NCI-H1092 (cell line): ENCODE measurements at places on chromosomes 5 and 9.

DNA sequence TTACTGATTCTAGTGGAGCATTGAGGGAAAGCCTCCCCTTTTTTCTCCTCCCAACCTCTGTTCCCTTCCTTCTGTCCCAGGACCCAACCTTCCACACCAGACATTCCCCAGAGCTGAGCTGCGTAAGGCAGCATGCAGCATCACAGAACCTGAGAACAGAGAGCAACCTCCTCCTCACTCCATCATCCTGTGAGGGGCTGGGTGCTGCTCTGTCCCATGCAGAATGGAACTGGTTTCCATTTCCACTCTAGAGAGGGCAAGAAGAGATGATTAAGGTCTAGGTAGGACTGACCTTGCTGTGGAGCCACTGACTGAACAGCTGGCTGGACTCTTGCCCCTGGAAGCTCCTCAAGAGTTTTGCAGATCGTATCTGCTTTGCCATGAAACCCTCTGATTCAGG lies 30.1 kb upstream of the IL7R start:
- no peak for DNase-seq

GRCh38 chr5:93532370-93532769 lies 48.6 kb downstream of the NR2F1-AS1 start:
- no peak for DNase-seq

DNA sequence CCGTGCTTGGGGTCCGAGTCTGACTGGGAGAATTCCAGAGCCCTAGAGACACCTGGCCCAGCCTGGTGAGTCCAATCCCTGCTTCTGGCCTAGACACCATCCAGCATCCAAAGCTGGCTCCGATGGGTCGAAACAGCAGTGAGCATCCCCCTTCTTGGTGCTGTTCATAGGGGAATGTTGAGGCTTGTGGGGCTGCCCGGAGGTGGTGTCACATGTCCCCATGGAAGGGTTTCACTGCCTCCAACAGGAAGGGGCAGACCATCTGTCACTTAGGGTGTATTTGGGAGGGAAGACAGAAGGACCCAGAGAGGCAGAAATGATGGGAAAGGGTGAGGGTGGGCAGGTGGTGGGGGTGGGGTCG lies 13.9 kb downstream of the C9orf50 start:
- DNase-seq, result no peak

DNA sequence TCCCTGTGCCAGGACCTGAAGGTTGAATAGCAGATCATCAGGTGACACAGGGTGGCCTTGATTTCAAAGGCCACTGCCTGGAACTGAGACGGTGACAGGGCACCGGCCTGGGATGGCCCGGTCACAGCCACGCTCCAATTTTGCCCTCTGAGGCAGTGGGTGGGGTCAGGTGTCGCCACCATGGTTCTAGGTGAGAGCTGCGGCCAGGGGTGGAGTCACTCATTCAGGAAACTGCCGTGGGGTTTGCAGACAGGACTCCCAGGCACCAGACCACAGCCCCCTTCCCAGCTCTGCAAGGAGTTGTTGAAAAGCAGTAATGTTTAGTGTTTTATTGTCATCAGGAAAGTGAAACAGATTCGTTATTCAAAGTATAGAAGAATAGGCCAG lies 17.3 kb upstream of the RNU6ATAC start:
- DNase-seq, result no peak

DNA sequence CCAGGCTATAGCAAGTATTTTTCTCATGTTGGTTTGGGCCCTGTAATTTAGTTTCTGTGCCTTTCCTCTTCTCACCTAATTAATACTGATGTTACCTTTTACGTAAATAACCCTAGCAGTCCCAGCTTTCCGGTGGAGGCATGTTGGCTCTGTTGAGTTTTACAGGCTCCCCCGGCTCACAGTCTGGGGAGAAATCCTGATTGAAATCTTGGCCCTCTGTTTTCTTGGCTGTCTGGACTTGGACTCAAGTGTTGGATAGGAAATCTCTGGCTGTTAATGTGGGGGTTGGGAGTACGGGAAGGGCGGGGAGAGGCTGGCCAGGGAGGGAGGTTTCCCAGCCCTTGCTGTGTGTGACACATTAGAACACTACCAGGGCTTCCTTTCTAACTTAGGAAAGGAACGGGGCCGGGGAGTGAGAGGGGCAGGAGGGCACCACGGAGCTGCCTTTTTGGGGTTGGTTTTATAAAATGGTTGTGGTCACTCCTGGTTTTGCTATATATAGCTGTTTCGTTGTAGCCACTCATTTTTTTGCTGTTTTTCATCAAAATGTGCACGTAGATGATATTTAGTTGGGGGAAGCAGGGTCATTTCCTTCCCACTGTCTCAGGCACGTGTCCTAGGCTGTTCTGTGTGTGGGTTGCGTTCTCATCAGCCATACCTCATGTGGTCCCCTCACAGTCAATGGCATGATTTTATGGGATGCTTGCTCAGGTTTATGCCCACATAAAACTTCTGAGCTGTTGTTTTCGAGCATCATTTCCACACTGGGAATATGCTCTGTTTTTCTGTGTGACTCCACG lies 11.0 kb downstream of the TRIO start:
- no peak for DNase-seq

GRCh38 chr9:14159440-14160216 lies 154.3 kb downstream of the NFIB start:
- no peak for DNase-seq

DNA sequence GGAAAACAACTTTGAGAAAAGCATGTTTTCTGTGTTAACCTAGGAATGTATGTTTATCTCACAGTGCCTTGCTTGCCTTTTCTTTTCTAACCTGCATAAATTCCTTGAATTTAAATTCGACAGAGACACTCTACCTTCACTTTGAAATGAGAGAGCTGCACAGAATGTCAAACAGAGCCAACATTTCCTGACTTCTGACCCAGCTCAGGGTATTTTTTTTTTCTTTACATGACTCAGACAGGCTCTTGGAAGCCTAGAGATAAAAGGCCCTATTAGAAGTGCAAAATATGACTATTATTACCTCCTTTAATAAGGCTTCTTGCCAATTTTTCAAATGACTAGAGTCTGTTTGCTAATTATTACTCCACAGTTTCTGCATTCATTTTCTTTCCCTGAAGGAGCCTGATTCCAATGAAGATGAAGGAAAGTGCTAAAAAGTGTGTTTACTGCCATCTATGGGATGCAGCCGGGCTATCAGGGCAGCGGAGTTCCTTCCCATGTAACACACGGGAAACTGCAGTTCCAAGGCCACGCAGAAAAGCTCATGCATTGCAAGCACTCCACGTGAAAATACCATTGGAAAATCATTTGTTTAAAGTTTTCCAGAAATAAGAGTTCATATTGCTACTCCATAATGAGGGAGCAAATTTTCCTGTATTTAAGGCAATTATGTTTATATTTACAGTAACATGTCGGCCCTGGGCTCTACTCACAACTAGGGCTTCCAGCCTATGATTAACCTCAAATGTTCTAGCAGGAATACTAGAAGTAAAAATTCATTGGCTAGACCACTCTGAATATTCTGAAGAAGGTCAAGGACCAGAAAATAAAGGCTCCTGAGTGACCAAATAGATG lies 485.6 kb downstream of the ZSWIM6 start:
- DNase-seq, result no peak

DNA sequence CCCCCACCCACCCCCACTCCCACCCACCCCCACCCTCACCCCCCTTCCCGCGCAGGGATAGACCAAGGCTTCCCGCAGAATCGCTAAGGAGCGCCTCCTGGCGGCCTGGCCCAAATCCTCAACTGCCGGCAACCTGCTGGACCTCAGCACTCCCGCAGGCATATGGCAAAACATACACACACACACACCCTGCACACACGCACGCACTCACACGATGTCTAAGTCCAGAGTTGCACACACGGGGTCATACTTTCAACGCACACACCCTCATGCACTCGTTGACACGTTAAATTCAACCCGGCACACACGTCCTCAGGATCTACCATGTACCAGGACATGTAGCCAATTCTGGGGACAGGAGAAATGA lies 1.7 kb downstream of the CPLX2 start:
- peak; percentile 11 for DNase-seq

- no peak for DNase-seq
Measured at GRCh38 chr5:43685252-43685950, 82.4 kb downstream of the NNT start.

- DNase-seq, result peak; percentile 27
Measured at GRCh38 chr5:155728857-155729683, 597.9 kb upstream of the SGCD start.

DNA sequence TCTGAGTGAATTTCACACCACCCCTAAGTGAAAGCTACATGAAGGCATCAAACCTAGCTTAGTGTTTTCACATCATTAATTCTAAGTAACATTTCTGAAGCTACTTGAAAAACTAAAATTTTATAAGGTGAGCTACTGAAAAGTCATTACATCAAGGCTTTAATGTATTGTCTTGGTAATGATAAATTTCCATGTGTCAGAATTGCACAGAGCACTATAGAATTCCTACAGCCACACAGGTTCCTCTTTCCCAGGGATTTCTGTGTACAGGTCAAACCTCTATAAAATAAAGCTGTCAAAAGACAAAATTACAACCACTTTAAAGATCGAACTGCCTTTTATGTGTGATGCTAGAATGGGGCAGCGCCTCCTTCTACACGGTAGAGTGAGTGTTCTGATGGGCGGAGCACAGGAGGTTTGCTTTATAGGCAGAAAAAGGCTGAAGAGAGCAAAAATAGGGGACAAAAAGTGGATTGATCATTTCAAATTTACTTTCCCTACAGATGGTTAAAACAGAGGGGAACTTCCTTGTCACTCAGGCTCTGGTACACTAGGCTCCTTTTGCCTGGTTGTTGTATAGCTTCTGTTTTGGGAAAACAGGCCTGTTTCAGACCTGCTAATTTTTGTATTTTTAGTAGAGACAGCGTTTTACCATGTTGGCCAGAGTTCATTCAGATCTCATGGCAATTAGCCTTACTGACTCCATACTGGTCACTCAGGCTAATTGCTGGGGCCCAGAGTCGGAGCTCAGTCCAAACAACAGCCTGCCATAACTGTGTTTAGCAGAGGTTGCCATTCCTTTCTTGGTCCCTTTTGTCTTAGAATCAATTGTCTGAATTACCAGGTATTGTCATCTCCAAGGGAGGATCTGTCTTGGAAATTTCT lies 102.5 kb upstream of the BASP1 start:
- DNase-seq, result no peak

DNA sequence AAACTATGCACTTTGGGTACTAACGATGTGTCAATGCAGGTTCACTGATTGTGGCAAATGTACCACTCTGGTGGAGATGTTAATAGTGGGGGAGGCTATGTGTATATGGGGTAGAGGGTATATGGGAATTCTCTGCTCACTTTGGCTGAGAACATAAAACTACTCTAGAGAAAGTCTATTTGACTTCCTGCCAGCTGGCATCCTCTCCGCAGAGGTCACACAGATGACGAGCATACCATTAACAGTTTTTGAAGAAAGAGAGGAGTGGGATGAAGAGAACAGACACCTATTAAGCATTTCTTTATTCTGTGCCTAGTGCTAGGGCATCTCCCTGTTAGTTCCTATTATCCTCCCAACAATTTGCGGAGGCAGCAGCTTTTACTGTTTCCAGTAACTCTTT lies 58.4 kb upstream of the TRIM32 start:
- DNase-seq, result no peak

- no peak for DNase-seq
Measured at GRCh38 chr9:2385746-2386145, 235.8 kb upstream of the VLDLR start.

GRCh38 chr5:123803359-123803758 lies 291.4 kb downstream of the CSNK1G3 start:
- DNase-seq, result no peak

DNA sequence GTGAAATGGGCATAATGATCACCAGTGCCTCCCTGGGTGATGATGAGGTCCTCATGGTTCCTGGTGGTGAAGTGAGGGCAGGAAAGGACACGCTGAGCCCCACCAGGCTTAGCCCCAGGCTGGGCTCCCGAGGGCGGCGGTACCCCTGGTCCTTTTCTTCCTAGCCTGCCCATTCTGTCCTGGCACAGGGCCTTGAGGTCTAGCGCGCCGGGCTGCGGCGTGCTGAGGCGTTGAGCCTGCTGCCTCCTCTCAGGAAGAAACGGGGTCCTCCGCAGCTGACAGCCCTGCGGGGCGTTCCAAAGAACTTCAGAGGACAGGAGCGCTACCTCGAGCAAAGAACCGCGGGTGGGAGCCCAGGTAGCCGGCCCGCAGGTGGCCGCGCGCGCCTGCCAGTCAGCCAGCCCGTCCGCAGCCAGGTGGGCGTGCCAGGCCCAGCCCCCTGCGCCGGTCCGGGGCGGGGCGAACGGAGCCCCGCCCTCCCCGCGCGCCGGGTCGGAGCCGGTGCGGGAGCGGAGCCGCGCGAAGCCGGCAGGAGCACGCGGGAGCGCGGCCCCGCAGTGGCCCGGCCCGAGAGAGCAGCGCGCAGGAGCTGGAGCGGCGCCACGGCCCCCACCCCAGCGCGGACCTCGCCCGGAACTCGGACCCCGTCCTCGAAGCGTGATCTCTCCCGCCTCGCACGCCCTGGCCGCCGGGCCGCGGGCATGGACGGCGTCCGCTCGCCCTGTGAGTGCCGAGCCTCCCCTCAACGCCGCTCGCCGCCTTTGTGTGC lies at the start of gene WNK2:
Gene WNK2, plus strand, starts transcription at position 477 of the 769 bp plus-strand sequence. CDS start 791 bp downstream, outside the sequence.
- peak; percentile 41 for DNase-seq

DNA sequence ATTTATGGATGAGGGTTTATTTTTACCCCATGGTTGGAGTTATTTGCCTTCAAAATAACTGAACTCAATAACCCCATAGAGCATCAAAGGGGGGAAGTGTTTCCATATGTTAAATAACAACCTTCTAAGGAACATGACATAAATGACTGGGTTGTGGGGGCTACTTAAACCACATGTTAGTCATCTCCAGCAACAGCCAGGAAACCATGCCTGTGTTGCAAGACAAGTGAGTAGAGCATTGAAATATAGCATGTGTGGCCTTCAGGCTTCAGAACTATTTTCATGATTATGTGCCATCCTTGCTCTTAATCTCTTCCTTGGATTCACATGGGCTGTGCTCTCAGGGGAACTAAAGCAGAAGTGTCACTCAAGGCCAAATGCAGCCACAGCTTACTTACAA lies 431.2 kb downstream of the AGTPBP1 start:
- no peak for DNase-seq

GRCh38 chr9:135879619-135880018 lies 27.7 kb downstream of the CAMSAP1 start:
- no peak for DNase-seq

DNA sequence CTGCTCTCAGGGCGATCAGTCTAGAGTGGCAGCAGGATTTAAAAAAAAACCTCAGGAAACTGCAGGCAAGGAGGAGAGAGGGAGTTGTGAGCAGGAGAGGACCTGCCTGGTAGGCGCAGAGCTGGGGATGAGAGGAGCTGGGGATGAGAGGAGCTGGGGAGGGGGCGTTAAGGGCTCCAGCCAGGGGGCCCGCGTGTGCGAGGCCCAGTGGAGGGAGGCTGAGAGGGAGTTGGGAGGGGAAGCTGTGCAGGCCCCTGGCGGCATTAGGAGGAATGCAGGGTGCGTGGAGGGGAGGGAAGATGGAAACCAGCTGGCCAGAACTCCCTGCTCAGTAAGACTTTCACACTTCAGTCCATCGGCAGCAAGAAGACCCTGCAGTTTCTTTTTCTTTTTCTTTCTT lies 45.2 kb upstream of the HMCN2 start:
- no peak for DNase-seq

DNA sequence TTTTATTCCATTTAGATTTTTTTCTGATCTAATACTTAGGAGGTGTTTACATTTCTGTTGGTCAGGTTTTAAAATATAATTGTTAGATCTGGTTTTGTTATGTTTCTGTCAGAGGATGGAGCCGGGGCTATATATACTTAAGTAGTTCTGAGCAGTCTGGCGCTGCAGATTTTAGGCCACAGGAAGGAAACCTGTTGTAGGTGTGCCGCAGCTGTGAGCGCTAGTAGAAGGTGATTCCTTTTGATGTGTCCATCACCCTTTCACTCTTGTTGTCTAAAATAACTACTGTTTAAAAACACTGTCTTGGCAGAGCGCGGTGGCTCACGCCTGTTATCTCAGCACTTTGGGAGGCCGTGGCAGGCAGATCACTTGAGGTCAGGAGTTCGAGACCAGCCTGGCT lies 17.0 kb downstream of the ZBTB34 start:
- no peak for DNase-seq
